PC-9 (cell line): ENCODE measurements at places on chromosomes 7 and 10. TPM values are rescaled to one million over a fixed set of nuclear protein-coding genes. Genes with fewer than 3 reads are reported as not detected.

GPR158 gene
- total RNA-seq: 9.0 and 12.2 TPM in 2 replicates

FAM171A1 gene
- 3.0 and 3.6 TPM in 2 replicates for total RNA-seq

DNA sequence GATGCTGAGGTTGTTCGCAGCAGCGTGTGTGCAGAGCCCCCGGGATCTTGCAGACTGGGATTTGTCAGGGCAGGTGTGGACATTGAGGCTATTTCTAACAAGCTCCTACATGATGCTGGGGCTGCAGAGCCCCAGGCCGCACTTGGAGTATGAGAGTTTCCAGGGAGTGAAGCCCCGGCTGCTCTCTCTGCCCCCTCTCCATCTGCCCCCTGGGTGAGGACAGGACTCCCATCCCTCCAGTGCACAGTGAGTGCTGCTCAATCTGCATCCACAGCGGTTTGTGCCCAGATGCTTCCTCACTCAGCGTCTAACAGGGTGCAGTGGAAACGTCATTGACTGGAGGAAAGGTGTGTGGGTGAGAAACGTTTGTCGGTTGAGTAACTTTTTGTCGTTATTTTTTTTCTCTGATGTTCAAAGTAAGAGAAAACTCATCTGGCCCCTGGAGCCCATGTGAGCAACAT, 25.3 kb downstream of the IL2RA start:
- no peak for DNase-seq

DNA sequence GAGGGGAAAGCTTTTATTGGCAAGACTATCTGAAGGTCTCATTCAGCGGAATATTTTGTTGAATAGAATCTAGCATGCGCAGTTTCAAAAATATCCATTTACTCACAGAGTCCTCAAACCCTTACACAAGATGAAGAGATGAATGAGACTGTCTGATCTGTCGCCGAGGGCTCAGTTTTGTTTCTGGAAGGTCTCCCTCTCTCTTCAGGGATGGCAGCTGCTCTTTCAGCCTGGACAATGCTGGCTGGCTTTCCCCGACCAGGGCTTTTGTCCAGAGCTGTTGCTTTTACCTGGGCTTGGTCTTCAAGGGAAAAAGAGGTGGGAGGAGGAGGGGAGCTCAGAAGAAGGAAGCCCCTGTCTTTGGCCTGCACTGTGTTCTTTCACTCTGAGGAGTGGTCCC, 81.9 kb upstream of the BTBD16 start:
- no peak for DNase-seq

- no peak for DNase-seq
Measured at GRCh38 chr10:131641898-131642297, 258.9 kb upstream of the PPP2R2D start.
